Fibroblast of skin of left biceps (primary cell): ENCODE measurements at places on chromosomes 6 and 20.
A peak's percentile ranks its signal among the peaks of the same experiment; 100 is the strongest.

GRCh38 chr20:16405254-16405653 lies 168.0 kb downstream of the KIF16B start:
- DNase-seq: no peak

DNA sequence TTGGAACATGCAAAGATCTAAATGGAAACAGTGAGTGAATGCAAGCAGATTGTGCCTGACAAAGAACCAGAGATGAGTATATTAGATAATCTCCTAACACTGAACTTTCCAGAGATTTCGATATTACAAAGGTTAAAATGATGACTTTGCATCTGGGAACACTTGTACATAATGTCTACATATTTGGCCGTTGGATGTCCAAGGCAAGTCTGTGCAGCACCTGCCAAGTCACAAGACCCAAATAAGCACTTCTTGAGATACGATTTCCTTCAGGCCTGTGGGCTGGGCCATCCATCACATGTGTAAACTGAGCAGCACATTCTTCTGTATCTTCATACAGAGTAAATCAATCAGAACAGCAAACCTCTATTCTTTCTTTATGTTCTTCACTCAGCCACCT lies 32.5 kb upstream of the SMLR1 start:
- DNase-seq: no peak

DNA sequence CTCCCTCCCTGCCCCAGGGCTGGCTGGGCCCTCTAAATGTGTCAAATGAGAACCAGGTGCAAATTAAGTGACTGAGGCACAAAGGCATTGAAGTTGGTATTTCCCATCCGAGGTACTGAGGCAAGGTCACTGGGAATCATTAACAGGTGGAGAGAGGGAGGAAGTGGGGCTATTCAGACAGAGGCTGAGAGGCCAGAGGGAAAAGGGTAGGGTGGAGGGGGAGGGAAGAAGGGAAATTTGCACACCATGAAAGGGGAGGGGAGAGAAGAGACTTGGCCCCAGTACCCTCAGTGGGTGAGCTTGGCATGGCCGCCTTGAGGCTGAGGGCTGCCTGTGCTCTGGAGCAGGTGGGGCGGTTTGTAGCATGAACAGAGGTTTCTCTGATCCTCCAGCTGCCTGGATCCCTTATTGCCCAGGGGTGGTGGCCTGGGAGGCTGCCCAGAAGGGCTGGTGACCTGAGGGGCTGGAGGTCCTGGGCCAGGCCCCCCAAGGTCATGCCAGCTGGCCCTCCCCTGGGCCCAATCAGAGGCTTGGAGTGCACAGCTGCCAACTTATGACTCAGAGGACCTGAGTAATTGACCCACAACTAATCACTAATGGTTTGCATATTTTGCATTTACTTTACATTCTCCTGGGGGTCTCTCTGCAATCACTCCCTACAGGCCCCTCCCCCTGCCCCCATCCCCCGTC lies 40.3 kb upstream of the ZFAND3 start:
- DNase-seq: no peak

- no peak for DNase-seq
Measured at GRCh38 chr20:58512808-58513552, 2.2 kb downstream of the APCDD1L start.

- DNase-seq: no peak
Measured at GRCh38 chr6:144327081-144327480, 41.9 kb downstream of the UTRN start.

GRCh38 chr6:10886691-10887502 lies at the start of gene SYCP2L:
Gene SYCP2L, plus strand, starts transcription at chr6:10887052. Its CDS starts 75 bp downstream, at chr6:10887127.
- DNase-seq: peak; percentile 32

DNA sequence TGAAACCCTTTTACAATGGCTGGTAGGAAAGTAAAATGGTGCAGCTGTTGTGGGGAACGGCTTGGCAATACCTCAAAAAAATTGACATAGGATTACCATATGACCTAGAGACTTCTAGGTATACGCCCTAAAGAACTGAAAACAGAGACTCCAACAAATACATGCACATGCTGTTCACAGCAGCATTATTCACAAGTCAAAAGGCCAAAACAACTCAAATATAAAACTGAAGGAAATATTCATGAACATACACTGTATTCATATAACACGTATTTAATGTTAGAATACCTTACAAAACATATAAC lies 74.6 kb downstream of the FOXA2 start:
- no peak for DNase-seq

- DNase-seq: peak; percentile 8
Measured at GRCh38 chr6:68238097-68238601, 396.9 kb upstream of the ADGRB3 start.

DNA sequence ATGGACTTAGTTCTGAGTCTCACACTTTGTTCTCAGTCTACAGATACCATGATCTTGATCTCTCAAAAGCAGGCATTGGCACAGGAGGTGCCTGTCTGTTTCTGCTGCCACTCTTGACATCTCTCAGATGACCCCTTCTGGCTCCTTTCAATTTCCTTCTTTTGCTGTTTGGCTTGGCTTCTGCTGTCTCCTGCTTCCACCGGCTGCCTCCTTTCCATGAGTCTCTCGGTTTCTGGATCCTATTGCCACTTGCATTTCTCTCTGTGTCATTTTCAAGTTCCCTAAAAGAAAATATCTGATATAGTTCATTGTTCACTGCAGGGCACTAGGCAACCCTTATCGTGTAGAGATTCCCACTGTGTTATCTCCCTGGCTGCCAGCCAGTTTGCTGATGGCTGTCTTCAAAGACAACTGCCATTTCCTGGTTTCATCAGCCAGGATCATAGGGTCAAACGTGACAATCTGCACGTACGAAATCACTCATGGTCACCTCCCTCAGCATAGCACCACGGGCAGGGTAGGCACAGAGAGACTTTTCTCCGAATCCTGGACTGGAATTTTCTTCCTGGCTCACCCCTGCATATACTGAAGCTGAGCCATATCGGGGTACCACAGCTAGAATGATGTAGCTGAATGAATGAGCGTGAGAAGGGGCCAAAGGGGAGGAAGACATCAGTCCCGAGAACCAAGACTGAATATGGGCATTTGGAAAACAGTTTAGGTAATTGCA lies 144.6 kb upstream of the TMEM170B start:
- no peak for DNase-seq

- DNase-seq: no peak
Measured at GRCh38 chr20:50191544-50192363, 1.1 kb downstream of the CEBPB start.
